ENCODE measurements at places on chromosomes 13 and 19.

- no peak for DNase-seq
Observed at GRCh38 chr13:44088991-44089413, 209.3 kb downstream of the LACC1 start.

DNA sequence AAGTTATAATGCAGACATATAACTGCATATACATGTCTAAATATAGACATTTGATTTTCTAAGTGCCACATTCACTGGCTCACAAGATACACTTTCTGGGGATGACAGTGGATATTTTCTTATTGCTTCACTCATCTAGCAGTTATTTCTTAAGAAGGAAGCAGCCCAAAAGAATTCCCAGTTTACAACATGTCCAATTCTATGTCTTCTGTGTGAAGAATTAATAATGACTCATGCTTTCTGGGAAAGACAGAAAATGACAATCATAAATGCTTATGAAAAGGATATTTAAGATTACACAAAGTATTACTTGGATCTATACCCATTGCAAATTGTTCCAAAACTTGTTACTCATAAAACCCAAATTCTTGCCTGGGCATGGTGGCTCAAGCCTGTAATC is 543.4 kb downstream of the SUCLA2 start:
- peak; percentile 79 for DNase-seq

- no peak for DNase-seq
Observed at GRCh38 chr13:34822650-34823049, 119.4 kb upstream of the NBEA start.

- DNase-seq: no peak
Observed at GRCh38 chr13:93789058-93789457, 562.5 kb downstream of the GPC6 start.

GRCh38 chr19:41998246-41999020 is 4.4 kb upstream of the ATP1A3 start:
- no peak for DNase-seq

GRCh38 chr19:616747-617526 is 16.4 kb downstream of the POLRMT start:
- DNase-seq: no peak

GRCh38 chr19:10189616-10190015 is 5.1 kb downstream of the DNMT1 start:
- DNase-seq: no peak

GRCh38 chr19:13116282-13117175 is at the start of gene TRMT1:
Gene TRMT1, minus strand, starts transcription at chr19:13116740. Its CDS starts 341 bp downstream, at chr19:13116399.
- DNase-seq: peak; percentile 94

DNA sequence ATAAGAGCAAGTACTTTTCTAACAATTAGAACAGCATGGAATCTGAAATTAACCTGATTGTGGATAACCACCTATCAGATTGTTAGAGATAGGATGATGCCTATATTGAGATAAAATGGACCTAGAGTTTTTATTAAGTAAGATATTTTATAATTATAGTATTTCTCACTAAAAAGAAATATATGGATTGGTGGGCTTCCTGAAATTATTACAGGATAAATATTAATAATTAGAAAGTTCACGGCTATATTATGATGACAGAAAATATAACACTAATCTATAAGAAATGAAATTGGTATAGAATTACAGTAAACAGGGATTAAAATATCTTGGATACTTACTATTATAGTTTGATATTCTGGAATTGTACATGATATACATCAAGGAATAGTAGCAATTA is 378.0 kb upstream of the SPRY2 start:
- DNase-seq: no peak

DNA sequence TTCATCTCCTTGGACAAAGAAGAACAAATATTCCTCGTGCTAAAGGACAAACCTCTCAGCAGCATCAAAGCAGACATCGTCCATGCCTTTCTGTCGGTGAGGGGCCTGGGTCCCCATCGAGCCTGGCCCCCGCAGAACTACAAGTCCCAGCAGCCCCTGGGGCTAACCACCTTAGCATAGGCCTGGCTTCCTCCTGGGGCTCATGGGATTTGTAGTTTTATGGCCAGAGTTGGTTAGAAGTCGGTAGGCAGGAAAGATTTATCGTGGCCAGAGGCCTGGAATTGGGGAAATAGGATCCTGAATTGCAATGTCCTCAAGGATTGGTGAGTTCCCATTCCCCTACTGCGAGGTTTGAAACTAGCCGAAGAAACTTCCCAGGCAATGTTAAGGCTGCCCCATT is 19.6 kb downstream of the TMEM150B start:
- no peak for DNase-seq

DNA sequence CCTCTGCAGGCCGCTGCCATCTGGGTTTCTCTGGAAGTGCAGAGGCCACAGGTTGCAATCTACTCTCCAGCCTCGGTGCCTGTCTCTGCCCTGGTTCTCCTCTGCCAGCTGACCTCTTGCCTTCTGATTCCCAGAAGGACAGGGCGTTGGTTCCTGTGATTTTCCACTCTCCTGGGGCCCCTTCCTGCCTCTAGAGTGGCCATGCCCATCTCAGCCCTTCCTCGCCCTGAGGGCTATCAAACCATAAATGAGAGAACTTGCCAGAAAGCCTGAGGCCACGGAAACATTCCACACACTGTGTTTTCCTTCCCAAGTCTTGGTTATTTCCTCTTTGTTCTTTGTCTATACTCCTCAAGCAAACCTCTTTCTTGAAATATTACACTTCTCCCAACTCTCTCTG is 146.2 kb downstream of the SHISA2 start:
- DNase-seq: no peak

- no peak for DNase-seq
Observed at GRCh38 chr19:14072535-14073260, at the start of gene MISP3. Gene MISP3, plus strand, starts transcription at chr19:14072786. Its CDS starts 524 bp downstream, at chr19:14073310.

DNA sequence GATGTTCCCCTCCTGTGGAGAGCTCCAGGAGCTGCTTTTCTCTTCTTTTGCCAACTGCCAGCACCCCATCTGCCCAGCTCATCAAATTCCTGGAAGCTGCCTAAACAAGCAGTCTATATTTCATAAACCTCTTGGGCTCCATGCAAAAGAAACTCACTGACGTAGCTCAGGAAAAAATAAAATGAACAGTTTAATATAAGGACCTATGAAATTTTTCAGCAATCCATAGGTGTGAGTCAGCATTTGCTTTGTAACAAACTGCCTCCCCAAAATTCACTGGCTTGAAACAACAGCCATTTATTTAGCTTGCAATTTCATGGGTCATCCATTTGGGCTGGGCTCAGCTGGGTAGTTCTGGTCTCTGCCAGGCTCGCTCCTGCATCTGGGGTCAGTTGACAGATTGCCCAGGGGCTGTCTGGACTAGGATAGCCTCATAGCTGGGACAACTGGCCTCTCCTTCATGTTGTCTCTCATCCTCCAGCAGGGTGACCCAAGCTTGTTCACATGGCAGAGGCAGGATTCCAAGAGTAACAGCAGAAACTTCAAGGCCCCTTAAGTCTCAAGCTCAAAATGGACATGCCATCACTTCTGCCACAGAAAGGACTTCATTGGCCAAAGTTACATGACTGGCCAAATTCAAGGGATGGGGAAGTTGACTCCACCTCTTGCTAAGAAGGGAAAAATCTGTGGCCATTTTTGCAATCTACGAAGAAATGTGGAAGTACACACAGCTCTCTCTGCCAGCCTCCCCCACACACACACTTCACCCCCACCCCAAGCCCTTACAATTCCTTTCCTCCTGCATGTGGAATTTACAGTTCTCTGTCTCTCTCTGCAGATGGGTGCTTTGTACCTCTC is 7.9 kb upstream of the PVR start:
- DNase-seq: peak; percentile 63

- DNase-seq: no peak
Observed at GRCh38 chr13:40960716-40961115, 58.4 kb downstream of the ELF1 start.

- DNase-seq: no peak
Observed at GRCh38 chr19:18029617-18030338, 21.8 kb downstream of the ARRDC2 start.

GRCh38 chr19:41626278-41626677 is 596 bp downstream of the CEACAM4 start:
- DNase-seq: no peak

GRCh38 chr13:28505543-28506135 is 10.7 kb upstream of the FLT1 start:
- no peak for DNase-seq

DNA sequence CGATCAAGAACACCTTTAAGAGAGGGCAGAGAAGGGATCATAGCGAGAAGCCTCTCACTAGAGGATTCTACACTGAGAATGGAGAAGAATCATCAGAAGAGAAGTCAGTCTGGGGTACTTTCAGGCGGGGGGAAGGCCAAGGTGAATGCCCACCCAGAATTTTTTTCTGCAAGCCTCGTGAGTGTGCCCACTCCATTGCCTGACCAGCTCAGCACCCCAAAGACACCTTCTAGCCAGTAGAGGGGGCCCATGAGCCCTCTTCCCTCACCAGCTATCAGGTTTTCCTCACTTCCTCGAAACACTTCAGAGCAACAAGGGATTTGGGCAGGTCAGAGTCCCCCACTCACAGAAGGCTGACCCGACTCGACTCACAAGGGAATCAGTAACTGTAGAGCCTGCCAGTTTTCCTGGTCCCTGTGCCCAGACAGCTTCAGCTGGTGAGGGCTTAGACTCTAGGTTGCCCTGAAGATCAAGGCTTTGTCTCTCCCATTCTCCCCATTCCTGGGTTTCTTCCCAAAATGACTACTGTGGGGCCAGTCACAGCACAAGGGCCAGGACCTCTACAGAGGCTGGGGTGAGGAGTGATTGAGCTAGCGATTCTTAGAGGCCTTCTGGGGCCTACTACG is 18.4 kb downstream of the NLRP13 start:
- DNase-seq: no peak

- DNase-seq: no peak
Observed at GRCh38 chr13:25170554-25171111, 1.5 kb downstream of the AMER2 start.

DNA sequence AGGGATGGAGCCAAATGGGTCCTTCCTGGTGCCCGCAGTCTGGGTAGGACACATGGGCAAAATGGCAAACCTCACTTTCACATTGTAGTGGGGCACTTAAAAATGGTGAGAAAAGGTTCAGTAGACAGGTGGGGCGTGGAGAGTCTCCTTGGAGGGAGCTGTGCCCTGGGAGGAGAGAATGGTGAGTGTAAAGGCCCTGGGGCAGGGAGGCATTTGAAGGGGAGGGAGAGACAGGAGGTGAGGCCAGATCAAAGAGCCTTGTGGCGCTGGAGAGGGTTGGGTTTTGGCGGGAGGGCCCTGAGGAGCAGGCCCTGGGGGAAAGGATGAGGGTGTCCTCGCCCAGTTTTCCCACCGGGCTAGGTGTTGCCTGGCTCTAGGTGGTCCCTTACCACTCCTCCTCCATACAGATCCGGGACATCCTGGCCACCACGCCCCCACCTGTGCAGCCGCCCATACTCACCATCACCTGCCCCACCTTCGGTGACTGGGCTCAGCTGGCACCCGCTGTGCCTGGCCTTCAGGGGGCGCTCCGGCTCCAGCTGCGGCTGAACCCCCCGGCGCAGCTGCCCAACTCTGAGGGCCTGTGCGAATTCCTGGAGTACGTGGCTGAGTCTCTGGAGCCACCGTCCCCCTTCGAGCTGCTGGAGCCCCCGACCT is 6.3 kb downstream of the MAP1S start:
- no peak for DNase-seq

- peak; percentile 27 for DNase-seq
Observed at GRCh38 chr13:102402290-102402689, 442 bp upstream of the FGF14 start.

DNA sequence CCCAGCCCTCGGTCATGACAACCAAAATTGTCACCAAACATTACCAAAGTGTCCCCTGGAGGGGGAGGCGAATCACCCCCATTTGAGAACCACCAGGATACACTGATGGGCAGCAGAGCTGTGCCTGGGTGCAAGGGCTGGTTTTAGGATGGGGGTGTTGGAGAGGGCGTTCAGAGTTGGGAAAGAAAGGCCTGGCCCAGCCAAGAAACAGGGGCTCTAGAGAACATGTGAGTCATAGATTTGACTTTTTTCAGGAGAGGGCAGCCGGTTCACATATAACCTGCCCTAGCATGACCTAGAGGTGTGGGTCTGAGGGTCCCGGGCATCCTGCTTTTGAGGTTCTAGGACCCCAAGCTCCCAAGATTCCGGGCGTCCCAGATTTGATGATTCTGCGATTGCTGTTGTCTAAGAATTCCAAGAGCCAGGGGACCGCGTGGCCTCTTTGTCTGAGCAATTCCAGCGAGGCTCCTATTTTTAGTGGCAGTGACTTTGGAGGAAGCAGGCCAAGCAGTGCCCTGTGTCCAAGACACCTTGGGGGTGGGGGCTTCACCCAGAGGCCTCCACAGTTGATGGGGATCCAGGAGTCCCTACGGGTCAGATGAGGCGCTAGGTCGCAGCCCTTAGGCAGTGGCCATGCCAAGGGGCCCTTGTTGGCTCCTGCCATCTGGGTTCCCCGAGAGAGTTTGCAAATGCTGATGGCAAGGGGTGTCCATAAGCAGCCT is 5.1 kb downstream of the WIZ start:
- no peak for DNase-seq

Data from fibroblast of skin of right quadriceps (primary cell).